Activated CD4-positive, CD25-positive, alpha-beta regulatory T cell treated with anti-CD3 and anti-CD28 coated beads, Interleukin-2, amount 50 U/mL, for 72 hours (primary cell): ENCODE measurements at places on chromosomes 5 and 9.

DNA sequence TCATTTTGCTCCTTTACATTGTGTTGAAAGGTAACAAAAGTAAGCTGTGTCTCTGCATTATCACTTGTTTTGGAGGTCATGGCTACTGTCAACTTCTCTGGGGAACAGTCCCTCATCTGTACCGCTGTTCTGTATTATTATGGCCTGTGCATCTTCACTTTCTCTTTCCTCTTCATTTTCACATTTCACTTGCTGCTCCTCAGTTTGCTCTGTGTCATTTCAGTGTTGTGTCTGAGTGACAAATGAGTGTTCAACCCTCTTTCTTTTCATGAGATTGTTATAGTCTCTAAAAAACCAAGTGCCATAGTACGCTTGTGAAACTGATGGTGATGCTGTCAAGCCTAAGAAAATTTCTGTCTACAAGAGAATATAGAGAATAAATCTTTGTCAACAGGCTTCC, 122.0 kb upstream of the FER start:
- DNase-seq = no peak

DNA sequence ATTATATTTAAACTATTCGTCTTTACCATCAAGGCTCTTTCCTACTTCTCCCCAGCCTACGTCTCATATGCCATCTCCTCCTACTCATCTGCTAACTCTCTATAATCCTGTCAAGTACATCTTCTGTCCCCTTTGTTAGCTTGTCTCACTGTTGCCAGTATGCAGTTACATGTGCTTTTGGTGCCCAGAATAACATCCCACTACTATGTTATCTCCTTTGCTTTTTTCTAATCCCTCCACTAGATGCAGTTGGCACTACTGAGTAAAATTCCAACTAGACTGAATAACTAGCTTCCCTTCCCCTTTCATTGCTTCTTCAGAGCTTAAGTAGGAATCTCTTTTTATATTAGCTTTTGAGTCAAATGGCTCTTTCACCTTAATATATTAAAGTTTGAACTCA, 3.0 kb upstream of the ARRDC3 start:
- no peak for DNase-seq

- no peak for DNase-seq
Observed at GRCh38 chr5:174329738-174330137, 284.2 kb downstream of the NSG2 start.

- no peak for DNase-seq
Observed at GRCh38 chr5:127957183-127957582, 126.4 kb upstream of the SLC12A2 start.

GRCh38 chr9:8822667-8823025, 1023.1 kb upstream of the DMAC1 start:
- DNase-seq = no peak

- DNase-seq = no peak
Observed at GRCh38 chr5:9927521-9927997, 297.4 kb upstream of the TAS2R1 start.

DNA sequence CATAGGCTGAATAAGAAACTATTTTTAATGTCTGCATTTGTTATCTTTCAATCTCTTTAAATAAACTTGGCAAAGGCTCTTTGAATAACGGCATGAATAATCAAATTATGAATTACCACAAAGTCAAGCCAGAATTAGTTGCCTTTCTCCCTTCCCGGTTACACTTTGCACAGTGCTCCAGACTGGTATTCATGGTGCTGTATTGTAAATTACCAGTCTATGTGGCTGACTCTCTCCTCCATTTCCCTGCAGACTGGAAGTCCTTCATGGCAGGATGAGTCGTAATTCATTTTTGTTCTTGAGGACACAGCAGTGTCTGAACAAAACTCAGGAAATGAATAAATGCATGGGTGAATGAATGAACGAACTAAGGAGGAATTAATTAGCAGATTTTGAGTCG, 142.9 kb downstream of the GNA14 start:
- DNase-seq = no peak

DNA sequence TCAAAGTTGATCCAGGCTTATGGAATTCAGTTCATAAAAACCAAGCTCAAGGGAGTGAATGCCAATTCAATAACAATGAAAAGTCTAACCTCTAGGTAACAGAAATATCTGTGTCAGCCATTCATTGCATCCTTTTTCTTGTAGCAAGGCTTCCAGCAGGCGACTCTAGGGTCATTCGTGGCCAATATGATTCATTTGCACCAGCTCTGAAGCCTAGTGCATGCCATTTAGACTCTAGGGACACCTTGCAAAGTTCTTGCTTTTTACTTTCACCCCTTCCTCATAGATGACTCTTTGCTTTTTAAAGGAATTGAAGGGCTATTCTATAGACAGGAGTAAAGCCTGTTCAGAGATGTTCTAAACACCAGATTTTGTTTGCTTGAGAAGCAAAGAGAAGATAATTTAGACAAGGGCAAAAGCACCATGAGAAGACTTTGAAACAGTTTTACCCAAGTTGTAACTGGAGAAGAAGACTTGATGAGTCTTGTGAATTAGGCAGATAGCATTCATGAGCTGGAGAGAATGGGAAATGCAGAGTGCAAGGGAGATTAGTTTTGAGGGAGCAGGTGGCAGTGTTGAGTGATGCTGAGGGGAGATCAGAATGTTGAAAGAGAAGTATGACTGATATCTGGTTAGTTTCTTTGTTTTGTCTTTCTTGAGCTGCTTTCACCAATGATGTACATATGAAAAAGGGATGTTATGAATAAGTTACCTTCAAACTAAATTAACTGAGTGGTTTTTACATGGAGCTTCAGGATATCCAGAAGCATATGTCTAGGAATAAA, 94.5 kb downstream of the F2RL2 start:
- no peak for DNase-seq

GRCh38 chr5:125551246-125551645, 804.8 kb upstream of the ZNF608 start:
- DNase-seq = no peak

DNA sequence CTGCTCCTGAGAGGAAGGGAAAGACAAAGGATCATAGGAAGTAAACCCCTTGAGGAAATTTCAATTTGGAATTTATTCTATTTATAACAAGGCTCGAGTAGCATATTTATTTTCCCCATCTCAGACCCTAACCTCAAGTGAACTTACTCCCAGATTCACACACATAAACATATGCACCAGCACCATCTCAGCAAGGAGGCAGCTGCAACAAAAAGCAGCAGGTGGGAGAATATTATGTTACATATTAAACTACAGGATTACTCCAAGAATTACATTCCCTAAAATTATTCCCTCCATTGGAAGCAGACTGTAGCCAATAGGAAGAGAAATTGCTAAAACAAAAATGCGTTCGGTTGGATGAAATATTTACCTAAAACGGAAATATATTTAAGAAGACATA, 108.4 kb upstream of the PRSS3 start:
- no peak for DNase-seq

GRCh38 chr5:163759000-163759704, 253.7 kb downstream of the MAT2B start:
- DNase-seq = no peak
